ENCODE measurements at places on chromosomes 5 and 9. TPM values are rescaled to one million over a fixed set of nuclear protein-coding genes. Genes with fewer than 3 reads are reported as not detected.

Gene ADAMTSL2
- 11.1 TPM for total RNA-seq

Gene RNF183
- not detected for total RNA-seq

Gene PCDHGC3
- total RNA-seq, result 40.4 TPM

Gene LCNL1
- 83.5 TPM for total RNA-seq

Gene SLIT3
- total RNA-seq, result 39.0 TPM

Gene CNTNAP3
- 10.5 TPM for total RNA-seq

Gene FOXI1
- total RNA-seq, result not detected

Gene JADE2
- total RNA-seq, result 58.8 TPM

Gene SCGB3A2
- not detected for total RNA-seq

Gene SARDH
- total RNA-seq, result 2.9 TPM

Gene PCA3
- not detected for total RNA-seq

Gene SYNPO
- total RNA-seq, result 67.4 TPM

- no peak for DNase-seq
These were observed 25.2 kb downstream of the OCLN start for GRCh38 chr5:69517763-69518212.

DNA sequence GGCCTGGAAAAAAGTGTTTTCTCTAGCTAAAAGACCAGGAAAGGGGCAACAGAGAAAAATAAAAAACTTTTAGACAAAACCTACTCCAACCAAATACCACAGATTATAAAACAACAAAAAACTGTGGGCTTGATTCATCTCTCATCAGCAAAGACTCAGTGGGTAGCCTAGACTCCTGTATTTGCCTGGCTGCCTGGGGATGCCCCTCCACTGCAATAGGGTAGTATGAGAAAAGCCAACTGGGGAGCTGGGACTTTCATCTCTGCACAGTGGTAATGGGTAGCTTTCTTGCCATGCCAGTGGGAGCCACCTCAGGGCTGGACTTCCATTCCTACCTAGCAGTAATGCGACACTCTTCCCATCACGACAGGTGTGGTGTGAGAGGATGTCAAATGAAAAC is 7.5 kb downstream of the ZNF484 start:
- no peak for DNase-seq

DNA sequence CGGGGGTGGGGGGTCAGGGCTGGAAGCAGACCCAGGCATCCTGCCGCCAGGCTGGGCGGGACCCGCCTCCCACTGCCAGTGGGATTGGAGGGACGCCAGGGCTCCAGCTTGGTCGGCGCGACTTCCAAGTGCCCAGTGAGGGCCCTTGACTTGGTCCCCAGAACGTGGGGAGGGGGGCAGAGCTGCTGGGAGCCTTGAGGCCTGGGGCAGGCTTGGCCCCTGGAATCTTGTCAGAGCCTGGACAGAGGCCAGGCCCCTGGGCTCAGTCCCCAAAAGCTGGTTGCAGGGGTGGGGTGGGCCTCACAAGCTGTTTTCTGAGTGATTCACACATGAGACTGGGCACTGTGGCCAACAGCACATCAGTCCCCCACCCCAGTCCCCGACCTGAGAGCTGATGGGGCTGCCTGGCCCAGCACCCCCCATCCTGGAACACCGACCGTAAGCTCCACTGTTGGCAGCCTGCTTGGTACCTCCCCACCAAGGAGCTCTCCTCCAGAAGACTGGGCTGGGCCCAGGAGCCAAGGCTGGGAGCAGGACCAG is 526 bp downstream of the CLIC3 start:
- DNase-seq, result no peak

- DNase-seq, result no peak
These were observed 80.3 kb downstream of the RXRA start for GRCh38 chr9:134406366-134407120.

DNA sequence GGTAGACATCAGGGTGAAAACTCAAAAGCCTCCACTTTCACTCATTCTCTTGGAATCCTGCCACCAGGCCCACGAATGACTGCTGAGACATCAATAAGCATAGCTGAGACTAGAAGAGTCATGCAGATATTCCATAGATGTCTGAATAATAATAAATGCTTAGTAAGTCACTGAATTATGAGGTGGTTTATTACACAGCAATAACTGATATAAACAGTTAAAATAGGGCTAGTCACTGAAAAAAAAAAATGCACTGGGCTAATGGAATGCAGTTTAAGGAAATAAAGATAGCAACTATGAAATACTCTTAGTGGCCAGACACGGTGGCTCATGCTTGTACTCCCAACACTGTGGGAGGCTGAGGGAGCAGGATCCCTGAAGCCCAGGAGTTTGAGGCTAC is 262.8 kb upstream of the CDH6 start:
- DNase-seq, result no peak

DNA sequence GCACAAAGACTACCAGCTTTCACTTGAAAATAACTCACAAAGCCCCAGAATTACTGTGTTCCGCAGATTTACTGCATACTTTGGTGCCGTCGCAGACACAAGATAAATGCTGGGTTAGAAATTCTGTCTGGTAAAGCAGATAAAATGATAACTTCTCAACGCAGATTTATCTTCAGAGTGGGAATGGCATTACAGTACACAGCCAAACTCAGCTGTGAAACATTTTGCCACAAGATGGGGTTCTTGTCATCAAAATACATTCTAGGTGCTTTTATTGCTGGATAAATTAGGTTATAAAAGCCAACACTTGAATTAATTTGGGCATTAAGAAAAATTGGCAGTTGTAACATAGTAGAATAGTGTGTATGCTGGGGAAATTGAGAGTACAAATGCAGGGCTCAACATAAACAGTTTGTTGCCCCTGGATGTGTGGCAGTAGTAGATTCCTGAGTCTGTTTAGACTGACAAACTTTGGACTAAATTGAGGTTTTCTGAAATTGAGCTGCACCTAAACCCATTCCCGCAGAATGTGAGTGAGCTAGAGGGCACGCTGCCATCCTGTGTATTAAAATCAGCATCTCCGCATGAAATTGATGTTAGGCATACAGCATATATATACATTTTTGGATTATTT is 61.1 kb downstream of the LMNB1 start:
- no peak for DNase-seq

GRCh38 chr5:66876266-66876807 is 280.1 kb downstream of the MAST4 start:
- no peak for DNase-seq

- DNase-seq, result no peak
These were observed 88.8 kb downstream of the OTULIN start for GRCh38 chr5:14753292-14753691.

GRCh38 chr5:102796498-102796897 is 41.4 kb downstream of the PAM start:
- no peak for DNase-seq

GRCh38 chr5:99010294-99010693 is 81.5 kb upstream of the CHD1 start:
- DNase-seq, result no peak

- DNase-seq, result no peak
These were observed 8.1 kb upstream of the SLC38A9 start for GRCh38 chr5:55720188-55720703.

DNA sequence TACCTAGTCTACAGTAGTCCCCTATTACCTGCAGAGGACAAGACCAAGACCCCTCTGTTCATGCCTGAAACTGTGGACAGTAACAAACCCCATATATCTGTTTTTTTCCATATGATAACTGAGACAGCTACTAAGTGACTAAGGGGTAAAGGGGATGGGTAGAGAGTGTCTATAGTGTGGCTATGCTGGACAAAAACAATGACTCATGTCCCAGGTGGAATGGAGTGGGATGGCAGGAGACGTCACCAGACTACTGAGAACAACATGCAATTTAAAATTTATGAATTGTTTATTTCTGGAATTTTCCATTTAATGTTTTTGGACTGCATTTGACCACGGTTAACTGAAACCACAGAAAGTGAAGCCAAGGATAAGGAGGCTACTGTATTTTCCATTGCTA is 171.8 kb downstream of the AGTPBP1 start:
- no peak for DNase-seq

GRCh38 chr5:132437604-132438266 is 52.8 kb downstream of the IRF1 start:
- peak; percentile 67 for DNase-seq

DNA sequence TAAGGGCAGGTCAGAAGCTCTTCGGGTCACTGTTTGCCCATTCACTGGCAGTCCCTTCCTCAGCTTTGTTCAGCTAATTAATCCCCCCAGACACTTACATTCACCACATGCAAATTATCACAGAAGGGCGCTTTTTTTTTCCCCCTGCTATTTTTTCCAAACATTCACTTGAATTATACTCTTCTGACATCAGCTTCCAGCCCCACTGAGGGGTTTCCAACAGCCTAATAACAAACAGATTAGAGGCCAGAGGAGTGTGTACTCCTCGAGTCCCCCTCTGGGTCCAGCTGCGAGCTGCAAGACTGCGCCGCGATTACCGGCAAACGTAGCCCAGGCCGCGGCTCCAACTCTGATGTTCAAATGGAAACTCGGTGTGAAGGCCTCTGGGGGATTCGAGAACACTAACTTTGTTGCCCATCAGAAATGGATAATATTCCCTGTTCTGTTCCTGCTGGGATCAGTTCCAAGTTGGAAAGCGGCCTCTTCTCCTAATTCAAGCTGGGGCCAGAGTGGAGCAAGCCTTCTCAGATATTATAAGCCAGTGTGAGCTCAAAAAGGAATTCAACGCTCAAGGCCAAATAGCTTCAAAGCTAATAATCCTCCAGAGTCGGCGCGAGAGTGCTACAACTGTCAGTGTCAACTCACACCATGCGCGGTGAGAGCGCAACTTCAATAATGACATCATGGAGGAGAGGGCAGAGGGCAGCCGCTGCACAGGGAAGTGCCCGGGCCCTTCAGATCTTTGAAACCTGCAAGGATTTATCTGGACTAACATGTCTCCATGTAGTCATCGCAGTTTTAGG is 560.8 kb downstream of the BNC2 start:
- peak; percentile 54 for DNase-seq

DNA sequence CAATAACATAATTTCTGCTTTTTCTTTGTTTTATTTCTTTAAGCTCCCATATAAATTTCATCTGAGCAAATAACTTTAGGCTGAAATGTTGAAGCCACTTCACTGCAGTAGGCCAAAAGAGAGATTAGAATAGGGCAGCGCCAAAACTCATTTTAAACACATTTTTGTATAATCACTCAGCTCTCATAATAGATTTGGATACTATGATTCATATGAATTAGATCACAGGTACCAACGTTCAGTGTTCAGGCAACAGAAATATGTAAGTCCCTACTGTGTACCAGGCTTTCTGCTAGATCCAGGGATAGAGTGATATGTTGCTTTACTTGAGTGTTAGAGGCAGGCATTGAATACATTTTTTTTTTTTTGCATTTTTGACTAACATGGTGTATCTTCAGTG is 370.5 kb downstream of the PTPRD start:
- no peak for DNase-seq

DNA sequence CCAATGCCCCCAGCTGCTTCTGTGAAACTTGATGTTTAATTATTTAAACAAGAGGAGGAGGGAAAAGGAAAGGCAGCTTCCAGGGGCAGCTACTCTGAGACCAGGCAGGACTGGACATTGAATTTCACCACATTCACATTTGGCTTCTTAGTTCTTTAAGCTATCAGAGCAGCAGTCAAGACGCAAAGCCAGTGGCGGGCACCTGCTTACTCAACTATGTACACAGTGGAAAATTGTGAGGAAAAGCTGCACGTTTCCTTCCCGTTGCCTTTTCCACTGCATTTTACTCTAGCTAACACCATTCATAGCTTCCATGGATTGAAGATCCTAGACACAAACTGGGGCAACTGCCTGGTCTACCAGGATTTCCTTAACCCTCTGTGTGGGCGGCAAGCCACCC is 200.3 kb downstream of the ERCC6L2 start:
- DNase-seq, result no peak

- DNase-seq, result no peak
These were observed 127.1 kb upstream of the ICE1 start for GRCh38 chr5:5295351-5295750.

GRCh38 chr5:128506643-128507042 is 31.4 kb downstream of the FBN2 start:
- DNase-seq, result no peak

- DNase-seq, result no peak
These were observed 230.4 kb downstream of the DOCK8 start for GRCh38 chr9:445033-445432.

DNA sequence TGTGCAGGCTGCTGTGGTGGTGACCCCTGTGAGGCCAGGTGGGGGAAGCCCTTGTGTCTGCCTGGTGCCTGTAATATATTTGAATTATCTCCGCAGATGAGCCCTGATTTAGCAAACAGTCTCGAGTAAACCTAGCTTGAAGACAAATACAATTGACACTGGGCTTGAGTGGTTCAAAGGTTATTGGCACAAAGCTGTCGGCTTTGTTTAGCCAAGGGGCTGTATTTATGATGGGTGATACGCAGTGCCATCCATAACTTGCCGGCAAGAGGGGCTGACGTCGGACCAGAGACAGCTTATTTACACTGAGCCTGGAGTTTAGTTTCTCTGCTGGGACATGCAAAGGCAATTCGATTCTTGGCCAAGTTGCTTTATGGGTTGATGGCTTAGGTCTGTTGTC is 20.0 kb upstream of the PITX1 start:
- no peak for DNase-seq

DNA sequence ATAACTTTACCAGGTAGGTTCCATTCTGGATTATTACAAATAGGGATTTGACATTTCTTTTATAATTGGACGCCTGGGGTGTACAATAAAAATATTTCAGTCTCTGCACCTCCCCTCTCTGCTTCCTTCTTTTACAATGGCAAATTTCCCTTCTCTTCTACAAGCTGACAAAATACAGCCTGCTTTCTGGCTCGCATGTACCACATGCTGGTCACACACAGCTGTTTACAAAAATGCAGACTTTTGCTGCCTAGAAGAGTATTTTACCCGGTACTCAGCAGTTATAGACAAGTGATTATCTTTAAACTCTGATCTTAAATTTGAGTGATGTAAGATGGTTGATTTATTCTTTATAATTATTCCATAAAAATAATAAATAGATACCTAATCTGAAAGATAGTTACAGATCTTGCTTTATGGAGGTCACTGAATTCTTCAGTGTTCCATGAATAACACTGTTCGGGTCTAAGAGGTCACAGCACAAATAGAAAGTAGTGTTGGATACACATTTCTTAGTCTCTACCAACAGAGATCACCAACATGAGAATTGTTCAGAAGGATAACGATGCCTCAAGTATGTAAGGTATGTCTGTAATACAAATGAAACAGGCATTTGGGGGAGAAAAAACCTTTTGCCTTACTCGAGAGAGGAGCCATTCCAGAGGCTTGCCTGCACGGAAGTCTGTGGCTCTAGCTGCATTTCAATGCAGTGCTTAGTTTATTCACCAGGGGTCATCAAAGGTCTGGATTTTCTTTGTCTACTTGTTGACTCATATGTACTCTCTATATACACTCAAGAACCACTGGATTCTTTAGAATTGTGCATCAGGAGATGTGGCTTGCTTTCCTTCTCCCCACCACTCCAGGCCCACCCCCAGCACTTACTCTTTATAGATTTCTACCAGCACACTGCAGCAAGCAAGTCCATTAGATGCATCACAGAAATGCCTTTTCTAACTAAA is 206.6 kb upstream of the RFX3 start:
- no peak for DNase-seq
